ENCODE measurements at places on chromosomes 11 and 22.
A peak's percentile ranks its signal among the peaks of the same experiment; 100 is the strongest.

DNA sequence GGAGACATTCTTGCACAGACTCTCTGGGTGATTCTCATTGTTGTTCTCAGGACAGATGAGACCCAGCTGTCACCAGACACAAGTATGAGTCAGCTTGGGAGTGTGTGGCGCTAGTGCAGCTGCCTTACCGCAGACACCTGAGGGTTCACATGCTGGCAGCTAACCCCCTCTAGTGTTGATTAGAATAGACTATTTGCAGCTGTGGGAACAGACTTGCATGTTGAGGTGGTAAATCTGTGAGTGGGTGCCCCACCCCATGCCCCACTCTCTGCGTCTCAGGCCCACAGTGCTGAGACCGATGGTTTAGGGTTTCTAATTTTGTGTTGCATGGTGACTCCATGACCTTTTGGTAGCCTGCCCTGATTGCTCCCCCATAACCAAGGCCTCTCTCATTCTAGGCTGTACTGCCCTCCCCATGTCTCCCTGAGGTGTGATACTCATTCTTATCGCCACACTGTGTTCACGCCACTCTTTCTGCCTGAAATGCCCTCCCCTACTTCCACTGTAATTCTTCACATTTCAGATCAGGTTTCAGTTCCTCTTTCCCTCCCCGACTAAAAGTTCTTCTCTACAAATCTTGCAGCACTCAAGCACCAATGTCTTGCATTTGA is 73.7 kb upstream of the KIRREL3 start:
- no peak for DNase-seq

DNA sequence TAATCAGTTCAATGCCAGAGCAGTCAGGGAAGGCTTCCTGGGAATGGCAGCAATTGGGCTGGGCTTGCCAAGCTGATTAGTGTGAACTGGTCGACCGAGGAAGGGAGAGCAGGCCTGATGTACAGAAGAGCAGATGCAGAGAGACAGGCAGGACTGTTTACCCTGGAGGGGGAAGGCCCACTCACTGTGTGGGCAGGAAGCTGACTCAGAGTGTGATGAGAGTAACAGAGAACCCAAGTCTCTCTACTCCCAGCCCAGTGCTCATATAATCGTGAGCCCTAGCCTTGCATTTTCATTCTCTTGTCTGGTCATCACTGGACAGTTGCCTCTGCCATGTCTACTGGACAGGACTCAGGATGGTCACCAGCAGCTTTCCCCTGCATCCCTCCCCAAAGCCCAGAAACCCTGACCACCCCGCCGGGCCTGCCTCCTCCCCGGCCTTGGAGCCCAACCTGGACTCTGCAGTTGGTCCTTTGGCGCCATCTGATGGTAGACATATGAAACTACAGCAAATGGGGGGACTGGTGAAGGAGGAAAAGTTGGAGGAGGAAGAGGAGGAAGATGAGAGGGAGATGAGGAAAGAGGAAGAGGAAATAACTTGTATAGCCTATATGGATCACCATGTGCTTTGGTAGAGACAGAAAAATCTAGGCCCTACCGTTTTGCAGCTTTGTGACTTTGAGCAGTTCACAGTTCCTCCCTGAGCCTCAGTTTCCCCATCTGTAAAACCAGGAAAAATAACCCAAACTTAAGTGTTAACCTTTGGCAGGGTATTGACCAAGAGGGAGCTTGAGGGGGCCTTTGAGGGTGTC is 43.4 kb upstream of the PRDM11 start:
- peak; percentile 70 for DNase-seq

DNA sequence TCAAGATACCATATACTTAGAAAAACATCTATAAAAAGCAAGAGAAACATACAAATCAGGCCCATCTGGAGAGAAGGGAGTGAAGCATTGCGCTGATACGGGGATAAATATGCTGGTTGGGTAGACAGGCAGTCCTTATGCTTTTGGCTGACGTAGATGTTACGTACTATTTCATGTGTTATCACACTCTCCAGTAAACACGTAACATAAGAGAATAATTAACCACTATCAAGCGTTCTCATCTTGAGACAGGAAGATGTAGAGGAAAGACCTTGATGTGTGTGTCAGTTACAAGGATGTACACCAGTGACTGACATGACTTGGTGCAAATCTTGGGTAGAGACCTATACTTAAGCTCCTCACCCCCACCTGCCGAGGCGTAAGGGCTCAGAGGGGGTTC is 86.7 kb upstream of the PRODH start:
- DNase-seq, result no peak

DNA sequence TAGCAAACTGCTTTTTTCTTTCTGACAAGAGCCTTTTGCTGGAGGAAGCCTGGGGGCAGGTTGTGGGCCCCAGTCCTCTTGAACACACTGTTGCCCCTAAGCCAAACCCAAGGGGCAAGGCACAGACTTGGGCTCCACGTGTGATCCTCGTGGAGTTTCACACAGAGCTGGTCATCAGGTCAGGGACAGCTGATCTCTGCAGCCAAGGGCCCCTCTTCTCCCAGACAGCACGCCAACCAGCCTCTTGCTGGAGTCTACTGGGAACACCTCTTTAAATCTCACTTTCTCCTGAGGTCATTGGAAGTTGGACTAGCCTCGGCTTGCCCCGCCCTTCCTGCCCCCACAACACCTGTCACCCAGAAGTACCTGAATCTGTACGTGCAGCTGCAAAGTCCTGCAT is 39.8 kb downstream of the C11orf58 start:
- no peak for DNase-seq

- no peak for DNase-seq
Measured at GRCh38 chr11:130718120-130718519, 198.2 kb downstream of the SNX19 start.

DNA sequence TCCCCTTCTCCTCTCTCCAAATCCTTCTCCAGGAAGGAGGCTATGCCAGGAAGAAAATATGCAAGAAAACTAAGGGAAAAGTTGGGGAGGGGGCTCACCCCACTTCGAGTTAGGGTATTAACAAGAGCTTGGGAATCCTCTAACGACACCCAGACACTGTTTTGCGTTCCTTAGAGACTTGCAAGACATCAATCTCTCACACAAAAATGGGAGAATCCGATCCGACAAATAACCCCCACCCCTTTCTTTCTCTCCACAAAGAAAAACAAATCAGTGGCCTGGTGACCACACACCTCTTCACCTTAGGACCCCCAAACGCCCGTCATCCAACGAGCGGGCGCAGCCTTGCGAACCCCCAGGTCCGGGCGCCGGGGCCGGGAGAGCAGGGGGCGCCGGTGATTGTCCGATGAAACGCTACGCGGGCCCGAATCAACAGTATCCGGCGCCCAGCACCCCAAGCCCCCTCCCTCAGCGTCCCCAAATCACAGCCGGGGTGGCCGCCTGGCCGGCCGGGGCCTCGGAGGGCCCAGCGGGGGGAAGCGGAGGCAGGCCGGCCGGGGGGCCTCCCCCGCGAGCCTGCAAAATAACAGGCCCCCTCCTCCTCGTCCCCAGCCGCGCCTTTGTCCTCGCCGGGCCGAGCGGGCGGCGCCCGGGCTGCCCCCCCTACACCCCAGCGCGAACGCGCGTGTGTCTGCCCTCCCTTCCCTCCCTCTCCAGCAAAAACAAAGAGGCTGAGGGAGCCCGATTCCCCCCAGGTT is 690 bp downstream of the CSNK1E start:
- no peak for DNase-seq

- DNase-seq, result no peak
Measured at GRCh38 chr22:37420686-37421467, 6.4 kb downstream of the ELFN2 start.

DNA sequence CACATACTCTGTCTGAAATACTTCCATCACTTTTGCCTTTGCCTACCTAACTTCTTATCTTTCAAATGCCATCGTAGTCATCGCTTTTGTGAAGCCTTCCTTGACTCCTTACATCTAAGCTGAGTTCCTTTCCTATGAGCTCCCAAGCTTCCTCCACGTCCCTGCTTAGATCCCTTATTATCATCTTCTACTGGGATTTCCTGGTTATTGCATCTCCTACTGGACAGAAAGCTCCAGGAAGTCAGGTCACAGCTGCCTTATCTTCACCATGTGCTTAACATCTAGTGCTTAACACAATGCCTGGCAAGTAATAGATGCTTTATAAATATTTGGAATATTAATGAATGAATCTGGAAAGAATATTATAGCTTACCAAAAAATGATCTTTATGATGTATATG is 5.9 kb downstream of the YPEL4 start:
- DNase-seq, result no peak

- no peak for DNase-seq
Measured at GRCh38 chr11:71470946-71471345, 17.9 kb downstream of the NADSYN1 start.

DNA sequence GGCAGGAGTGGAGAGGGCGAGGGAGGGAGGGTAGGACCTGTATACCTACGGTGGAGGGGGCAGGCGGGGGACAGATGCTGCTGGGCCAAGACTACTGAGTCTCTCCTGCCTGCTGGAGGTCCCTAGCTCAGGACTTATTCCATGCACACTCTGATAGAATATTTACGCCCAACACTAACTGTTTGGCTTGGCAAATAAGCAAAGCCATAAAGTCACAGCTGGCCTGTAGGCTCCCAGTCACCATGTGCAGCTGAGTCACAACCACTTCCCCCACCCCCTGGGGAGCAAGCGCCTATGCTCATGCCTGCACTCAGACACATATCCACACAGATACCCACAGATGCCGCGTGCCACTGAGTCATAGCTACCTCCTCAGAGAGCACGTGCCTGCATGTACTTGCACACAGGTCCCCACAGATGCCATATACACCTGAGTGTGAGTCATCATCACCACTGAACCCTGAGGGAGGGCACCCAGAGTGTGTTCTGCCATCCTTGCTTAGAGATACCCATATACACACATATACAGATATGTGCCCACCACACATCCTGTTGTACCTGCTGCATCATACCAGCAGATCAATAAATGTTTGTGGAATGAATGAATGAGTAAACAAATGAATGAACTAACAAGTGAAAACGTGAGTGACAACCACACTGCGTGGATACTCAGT is 95.8 kb downstream of the SWAP70 start:
- DNase-seq, result no peak

DNA sequence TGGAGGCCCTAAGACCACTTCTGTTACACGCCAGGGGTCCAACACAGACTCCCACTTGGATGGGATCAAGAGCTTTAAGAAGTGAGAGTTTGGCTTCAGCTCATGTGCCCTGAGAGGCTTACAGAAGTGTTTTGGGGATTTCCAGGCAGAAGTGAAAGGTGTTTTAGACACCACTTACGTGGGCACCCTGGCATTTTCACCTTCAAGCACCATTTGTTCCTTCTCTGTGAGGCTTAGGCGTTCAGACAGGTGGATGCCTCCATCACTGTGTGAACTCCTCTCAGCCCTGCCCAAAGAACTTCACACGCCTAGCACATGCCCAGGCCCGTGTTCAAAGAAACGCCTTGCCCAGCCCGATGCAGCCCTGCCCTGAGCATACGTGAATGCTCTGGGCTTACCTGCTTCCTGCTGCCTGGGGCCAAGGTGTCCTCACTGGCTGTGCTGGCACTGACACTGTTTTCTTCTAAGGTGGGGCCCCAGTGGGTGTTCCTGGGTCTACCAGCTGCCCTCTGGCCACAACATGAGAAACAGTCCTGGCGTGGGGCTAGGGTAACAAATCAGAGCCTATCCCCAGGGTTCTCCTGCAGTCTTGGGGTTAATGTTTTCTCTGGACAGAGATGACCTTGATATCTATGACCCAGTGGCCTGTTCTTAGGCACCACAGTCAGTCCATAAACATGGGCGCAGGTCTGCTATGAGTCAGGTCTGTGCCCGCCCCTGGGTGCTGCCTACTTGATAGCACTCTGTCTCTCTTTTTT is 34.0 kb downstream of the AMPD3 start:
- DNase-seq, result no peak

GRCh38 chr11:36380296-36381014 is 84.4 kb downstream of the PRR5L start:
- DNase-seq, result no peak

GRCh38 chr11:76677458-76677765 is 6.9 kb upstream of the LRRC32 start:
- DNase-seq, result no peak

DNA sequence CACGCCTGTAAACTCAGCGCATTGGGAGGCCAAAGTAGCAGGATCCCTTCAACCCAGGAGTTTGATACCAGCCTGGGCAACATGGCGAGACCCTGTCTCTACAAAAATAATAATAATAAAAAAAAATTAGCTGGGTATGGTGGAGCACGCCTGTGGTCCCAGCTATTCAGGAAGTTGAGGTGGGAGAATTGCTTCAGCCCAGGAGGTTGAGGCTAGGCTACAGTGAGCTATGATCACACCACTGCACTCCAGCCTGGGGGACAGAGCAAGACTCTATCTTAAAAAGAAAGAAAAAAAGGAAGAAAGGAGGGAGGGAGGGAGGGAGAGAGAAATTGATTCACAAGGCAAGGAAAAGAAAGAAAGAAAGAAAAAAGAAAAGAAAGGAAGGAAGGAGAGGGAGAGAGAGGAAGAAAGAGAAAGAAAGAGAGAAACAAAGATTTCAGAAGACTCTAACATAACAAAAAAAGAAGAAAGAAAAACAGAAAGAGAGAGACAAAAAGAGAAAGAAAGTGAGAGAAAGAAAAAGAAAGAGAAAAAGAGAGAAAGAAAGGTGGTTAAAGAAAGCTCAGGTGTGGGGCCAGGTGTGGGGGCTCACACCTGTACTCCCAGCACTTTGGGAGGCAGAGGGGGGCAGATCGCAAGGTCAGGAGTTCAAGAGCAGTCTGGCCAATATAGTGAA is 37.3 kb upstream of the MYH9 start:
- no peak for DNase-seq

GRCh38 chr22:44332946-44333345 is 20.2 kb upstream of the SHISAL1 start:
- no peak for DNase-seq
